Stimulated activated CD8-positive, alpha-beta memory T cell treated with anti-CD3 and anti-CD28 coated beads, Interleukin-2, amount 100 ng/mL, for 1 hour (primary cell): ENCODE measurements at places on chromosomes 3 and 15.

DNA sequence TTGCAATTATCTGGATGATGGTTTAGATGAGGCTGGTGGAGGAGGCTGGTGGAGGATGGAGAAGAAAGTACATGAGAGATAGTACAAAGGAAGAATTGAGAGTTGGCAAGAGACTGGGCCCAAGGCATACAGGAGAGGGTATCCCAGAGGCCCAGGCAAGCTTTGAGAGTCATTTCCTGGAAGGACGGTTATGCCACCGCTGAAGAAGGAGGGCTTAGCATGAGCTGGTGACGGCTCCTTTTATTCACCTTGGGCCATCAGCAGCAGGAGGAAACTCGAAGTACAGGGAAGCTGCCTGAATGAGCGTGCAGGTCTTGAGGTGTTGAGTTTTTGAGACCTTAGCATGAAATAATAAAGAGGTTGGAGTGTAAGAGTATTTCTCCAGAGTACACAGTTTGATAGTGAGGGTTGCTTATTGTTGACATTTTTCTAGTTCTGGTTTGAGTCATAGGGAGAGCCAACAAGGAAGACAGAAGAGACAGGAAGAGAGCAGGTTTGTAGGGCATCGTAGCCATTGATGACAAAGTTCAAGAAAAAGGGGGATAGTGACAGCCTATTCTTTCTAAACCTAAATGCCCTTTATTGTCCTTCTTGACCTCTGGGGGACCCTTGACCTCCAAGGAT is 13.8 kb downstream of the THSD4 start:
- no peak for DNase-seq

DNA sequence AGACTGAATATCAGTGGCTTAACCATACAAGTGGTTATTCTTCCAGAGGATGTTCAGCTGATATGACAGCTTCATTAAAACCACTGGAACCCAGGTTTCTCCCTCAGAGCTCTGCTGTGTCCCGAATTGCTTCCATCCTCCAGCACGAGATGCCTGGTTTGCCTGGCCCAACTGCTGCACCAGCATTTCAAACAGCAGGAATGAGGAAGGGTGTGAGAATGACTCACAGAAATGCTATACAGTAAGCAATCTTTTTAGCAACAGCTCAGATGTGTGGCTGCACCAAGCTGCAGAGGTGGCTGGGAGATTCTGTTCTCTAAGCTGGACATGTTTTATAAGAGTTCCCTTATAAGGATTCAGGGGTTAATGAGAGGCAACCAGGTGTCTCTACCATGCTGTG is 271.0 kb downstream of the GABRG3 start:
- no peak for DNase-seq

DNA sequence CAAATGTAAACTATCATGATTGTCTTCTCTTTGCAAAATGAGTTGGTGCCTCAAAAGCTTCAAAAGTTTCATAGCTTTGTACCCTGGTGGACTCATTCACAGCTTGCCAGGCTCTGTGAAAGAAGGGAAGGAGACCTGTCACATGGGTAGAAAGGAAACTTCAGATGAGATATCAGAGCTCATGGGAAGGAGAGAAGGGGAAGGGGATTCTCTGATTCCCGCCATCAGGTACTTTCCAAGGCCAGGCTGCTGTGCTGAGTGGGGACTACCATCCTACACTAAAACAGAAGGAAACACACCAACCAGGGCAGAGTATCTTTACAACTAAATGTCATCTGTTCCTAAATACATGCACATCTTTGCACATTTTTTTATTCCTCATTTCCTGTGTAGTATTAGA is 9.2 kb downstream of the ILDR1 start:
- DNase-seq: no peak

GRCh38 chr15:79933231-79933630 is 36.4 kb upstream of the MTHFS start:
- DNase-seq: no peak

DNA sequence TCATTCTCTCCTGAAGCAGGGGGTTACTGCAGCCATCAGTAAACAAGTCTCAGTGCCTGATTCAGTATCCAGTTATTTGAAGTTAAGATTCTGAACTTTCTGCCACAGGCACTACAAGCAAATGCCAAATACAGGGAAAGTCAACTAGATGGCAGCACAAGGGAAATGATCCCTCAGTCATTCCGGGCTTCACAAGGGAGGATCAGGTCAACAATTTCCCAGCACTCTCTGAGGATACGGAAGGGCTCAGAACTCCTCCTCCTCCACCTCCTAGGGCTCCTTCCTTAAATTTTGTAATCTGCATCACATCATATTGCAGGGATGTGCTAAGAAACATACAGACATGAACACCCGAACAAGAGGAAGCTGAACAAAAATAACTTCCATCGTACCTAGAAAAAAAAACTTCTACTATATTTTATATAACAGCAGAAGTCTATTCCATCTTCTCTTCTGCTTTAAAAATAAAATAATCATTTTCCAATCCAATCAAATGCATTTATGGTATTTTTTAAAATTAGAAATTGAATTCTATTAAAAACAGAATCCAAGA is 187.1 kb downstream of the FMN1 start:
- no peak for DNase-seq
